K562 (cell line): ENCODE measurements at places on chromosomes 7 and 10. TPM values are rescaled to one million over a fixed set of nuclear protein-coding genes. Genes with fewer than 3 reads are reported as not detected.

GET4 gene
- total RNA-seq = 83.3 and 89.9 TPM in 2 replicates

FBXL13 gene
- total RNA-seq = 27.0 and 27.4 TPM in 2 replicates

ITIH5 gene
- 3.9 and 4.9 TPM in 2 replicates for total RNA-seq

ARF5 gene
- total RNA-seq = 163 and 169 TPM in 2 replicates

DNA sequence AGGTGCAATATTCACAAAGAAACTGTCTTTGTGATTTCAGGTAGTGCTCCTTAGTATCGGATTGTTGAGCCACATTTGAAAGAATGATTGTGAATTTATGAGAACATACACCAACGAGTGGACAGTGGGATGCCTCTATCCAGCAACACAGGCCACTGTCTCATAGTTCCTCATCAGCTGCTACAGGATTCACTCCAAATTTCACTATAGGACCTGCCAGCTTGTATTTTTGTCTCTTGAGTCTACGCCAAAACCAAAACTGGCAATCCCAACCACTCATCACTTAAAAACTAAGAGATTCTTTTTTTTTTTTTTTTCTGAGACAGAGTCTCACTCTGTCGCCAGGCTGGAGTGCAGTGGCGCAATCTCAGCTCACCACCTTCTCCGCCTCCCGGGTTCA, 964.5 kb downstream of the CNTNAP2 start:
- H3K27me3 ChIP-seq = no peaks in the 10 kb centered on the region
- H3K27ac ChIP-seq = no peak overlapping the region
- H3K4me1 ChIP-seq = no peaks in the 10 kb centered on the region
- DNase-seq = no peak

GRCh38 chr10:88616250-88616977, 29.9 kb downstream of the LIPJ start:
- no peak overlapping the region for H3K27ac ChIP-seq
- H3K27me3 ChIP-seq = no peaks in the 10 kb centered on the region
- H3K36me3 ChIP-seq = no peaks in the 10 kb centered on the region
- no peak for DNase-seq
- H3K4me3 ChIP-seq = no peak overlapping the region
